Fibroblast of lung (primary cell): ENCODE measurements at places on chromosomes 2 and 18. TPM values are rescaled to one million over a fixed set of nuclear protein-coding genes. Genes with fewer than 3 reads are reported as not detected.

DNA sequence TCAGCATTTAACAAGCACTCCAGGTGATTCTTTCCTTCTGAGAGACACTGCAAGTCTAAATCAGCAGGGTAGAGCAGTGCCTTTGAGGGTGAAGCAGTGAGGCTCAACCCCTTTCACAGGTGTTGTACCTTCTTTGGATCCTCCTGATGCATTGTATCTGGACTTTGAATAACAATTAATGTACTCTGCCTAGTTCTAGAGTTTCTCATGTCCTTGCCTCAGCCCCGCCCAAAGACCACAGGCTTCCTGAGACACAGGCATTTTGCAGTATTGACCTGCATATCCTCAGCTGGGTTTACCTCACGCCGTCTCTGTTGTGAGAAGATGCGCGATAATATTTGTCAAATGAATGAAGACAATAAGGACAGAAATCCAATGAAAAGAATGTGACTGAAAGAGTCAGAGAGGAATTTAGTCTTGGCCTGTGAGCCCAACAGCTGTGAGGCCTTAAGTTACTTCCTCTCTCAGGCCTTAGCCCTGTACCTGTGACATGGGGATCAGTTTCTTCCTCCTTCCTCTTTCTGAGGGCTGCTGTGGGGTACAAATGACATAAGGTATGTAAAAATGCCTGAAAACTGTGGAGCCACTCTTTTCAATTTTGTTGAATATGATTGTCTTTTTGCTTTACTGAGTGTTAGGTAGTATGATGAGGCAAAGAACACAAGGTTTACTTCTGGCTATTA lies 43.7 kb downstream of the WIPF1 start:
- H3K4me1 ChIP-seq, result no peaks in the 10 kb centered on the region
- no peak overlapping the region for H3K27ac ChIP-seq
- no peaks in the 10 kb centered on the region for H3K36me3 ChIP-seq
- no peaks in the 10 kb centered on the region for H3K27me3 ChIP-seq
- no peak overlapping the region for H3K4me3 ChIP-seq

DNA sequence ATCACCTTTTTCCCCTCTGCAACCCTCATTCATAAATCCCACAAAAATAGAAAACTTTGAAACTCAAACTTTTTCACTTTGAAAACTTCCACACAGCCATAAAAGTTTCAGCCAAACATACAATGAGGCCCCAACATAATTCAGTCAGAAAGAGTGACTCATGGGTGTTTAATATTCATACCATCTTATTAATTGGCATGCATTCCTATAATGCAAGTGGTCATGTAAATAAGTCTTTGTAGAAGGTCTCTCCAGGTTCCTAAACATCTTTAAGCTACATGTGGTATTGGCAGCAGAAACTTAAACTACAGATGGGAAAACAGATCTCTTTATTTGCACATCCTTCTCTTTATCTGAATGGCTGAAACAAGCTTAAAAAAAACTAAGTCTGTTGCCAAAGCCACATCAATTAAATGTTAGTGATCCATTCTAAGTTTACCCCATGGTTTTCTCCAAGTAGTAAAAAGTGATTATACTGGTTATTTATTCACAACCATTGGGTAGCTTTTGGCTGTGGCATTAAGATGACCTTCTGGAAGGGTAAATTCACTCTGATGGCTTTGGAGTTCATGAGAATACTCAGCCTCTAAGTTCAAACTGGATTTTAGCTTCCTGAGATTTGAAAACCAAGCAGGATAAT lies 70.2 kb upstream of the LYPD1 start:
- no peak overlapping the region for H3K27ac ChIP-seq
- H3K4me3 ChIP-seq, result no peak overlapping the region
- H3K4me1 ChIP-seq, result no peaks in the 10 kb centered on the region
- DNase-seq, result peak; percentile 20

GRCh38 chr18:45666520-45666919 lies 51.2 kb downstream of the SLC14A2 start:
- H3K27me3 ChIP-seq, result no peaks in the 10 kb centered on the region
- H3K4me1 ChIP-seq, result peaks cover 15% of the 10 kb centered on the region
- H3K4me3 ChIP-seq, result no peak overlapping the region

DNA sequence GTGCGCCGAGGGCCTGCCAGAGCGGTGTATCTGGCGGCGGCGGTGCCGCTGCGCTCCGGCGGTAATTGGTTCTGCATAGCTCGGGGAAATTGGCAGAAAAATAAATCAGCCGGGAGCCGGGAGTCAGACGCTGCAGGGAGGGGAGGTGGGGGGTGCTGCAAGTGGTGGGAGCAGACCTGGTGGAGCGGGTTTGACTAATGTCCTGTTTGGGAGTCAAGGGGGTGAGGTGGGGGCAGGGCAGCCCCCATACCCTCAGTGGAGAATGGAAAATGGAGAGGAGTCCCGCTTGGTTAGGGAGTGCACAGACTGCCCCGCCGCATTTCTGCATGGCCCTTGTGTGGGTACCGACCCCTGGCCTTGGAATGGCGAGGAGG lies 107.3 kb downstream of the DYSF start:
- no peak overlapping the region for H3K27ac ChIP-seq
- H3K4me3 ChIP-seq, result no peak overlapping the region
- H3K27me3 ChIP-seq, result no peaks in the 10 kb centered on the region

DNA sequence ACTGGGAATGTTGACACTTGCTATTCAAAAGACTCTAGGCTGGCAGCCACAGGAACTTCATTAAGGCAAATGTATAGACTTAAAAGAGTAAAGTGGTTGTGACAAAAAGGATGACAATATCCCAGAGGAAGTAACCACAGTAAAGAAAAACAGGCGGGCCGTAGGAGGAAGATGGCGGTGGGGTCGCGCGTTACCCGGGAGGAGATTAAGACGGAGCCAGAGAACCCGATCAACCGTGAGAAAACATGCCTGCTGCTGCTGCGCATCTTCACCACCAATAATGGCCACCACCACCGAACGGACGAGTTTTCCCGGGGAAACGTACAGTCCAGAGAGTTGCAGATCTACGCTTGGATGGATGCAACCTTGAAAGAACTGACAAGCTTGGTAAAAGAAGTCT lies 14.0 kb upstream of the NEUROD1 start:
- no peak overlapping the region for H3K4me3 ChIP-seq
- DNase-seq, result no peak
- peaks cover 5% of the 10 kb centered on the region for H3K27me3 ChIP-seq
- no peaks in the 10 kb centered on the region for H3K36me3 ChIP-seq

- H3K36me3 ChIP-seq, result no peaks in the 10 kb centered on the region
- no peaks in the 10 kb centered on the region for H3K4me1 ChIP-seq
- DNase-seq, result no peak
- H3K4me3 ChIP-seq, result no peak overlapping the region
- no peaks in the 10 kb centered on the region for H3K27me3 ChIP-seq
- no peak overlapping the region for H3K27ac ChIP-seq
Observed at GRCh38 chr2:163748420-163748819, 12.6 kb upstream of the FIGN start.

GRCh38 chr2:75547345-75548035 lies 13.2 kb downstream of the EVA1A start:
- H3K4me3 ChIP-seq, result no peak overlapping the region
- DNase-seq, result peak; percentile 95
- H3K27ac ChIP-seq, result peak overlapping the region; percentile 20
- H3K36me3 ChIP-seq, result peaks cover 4% of the 10 kb centered on the region

DNA sequence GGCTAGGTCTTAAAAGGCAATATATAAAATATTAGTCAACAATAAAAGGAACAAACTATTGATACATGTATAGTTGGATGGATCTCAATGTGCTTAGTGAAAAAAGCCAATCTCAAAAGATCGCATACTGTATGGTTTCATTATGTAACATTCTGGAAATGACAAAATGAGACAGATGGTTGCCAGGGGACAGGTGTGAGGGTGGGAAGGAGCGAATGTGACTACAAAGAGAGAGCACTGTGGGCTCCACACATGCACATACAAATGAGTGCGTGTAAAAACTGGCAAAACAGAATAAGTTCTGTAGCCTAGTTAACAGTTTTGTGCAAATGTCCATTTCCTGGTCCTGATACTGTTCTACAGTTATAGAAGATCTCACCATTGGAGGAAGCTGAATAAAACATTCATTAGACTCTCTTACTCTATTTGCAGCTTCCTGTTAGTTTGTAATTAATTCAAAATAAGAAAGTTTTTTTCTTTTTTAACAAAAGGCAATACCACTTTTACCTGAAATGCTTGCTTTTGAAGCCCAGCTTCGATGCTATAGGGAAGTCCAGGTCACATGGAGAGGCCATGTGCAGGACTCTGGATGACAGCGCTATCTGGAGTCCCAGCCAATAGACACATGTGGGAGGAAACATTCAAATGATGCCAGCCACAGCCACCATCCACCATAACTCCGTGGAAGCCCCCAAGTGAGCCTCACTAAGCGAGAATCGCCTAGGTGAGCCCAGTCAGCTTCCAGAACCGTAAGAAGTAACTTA lies 21.0 kb upstream of the C2orf80 start:
- no peak overlapping the region for H3K4me3 ChIP-seq
- no peaks in the 10 kb centered on the region for H3K27me3 ChIP-seq
- no peaks in the 10 kb centered on the region for H3K36me3 ChIP-seq
- DNase-seq, result no peak
- no peaks in the 10 kb centered on the region for H3K4me1 ChIP-seq

DNA sequence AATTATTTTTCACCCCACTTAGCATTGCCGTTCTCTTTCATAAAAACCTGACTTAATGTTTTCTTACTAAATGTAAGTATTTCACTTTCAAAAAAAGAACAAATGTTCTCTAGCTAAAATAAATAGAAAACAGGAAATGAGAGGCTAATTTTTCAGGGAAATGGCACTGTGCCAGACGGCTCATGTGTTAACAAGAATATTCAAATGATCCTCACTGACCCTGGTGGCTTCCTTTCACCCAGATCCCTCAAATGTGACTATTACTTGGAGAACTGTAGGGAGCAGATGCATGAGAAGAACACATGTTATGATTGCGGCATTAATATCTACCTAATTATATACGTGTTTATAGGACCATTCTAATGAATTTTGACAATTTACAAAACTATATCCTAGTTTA lies 827.7 kb downstream of the SOCS6 start:
- no peaks in the 10 kb centered on the region for H3K4me1 ChIP-seq
- no peaks in the 10 kb centered on the region for H3K36me3 ChIP-seq
- no peak for DNase-seq
- H3K4me3 ChIP-seq, result no peak overlapping the region

DNA sequence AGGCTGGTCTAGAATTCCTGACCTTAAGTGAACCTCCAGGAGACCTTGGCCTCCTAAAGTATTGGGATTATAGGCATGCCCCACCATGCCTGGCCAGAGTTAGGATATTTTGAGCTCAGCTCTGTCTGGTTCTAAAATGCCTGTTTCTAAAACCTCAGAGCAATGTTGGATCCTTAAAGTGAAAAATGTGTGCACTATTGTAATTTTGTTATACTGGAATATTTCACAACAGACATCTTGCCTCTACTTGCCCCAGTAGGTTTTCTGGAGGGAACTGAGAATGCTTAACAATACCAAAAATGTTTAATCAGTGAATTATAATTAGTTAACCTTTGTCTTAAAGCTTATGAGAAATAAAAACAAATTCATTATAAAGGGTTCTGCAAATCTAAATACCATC lies 144.6 kb upstream of the CCDC195 start:
- H3K27me3 ChIP-seq, result no peaks in the 10 kb centered on the region
- no peaks in the 10 kb centered on the region for H3K4me1 ChIP-seq
- H3K27ac ChIP-seq, result no peak overlapping the region
- no peak for DNase-seq

- no peak for DNase-seq
- no peaks in the 10 kb centered on the region for H3K27me3 ChIP-seq
- peaks cover 5% of the 10 kb centered on the region for H3K4me1 ChIP-seq
Observed at GRCh38 chr18:12333506-12334290, 25.7 kb downstream of the TUBB6 start.

DNA sequence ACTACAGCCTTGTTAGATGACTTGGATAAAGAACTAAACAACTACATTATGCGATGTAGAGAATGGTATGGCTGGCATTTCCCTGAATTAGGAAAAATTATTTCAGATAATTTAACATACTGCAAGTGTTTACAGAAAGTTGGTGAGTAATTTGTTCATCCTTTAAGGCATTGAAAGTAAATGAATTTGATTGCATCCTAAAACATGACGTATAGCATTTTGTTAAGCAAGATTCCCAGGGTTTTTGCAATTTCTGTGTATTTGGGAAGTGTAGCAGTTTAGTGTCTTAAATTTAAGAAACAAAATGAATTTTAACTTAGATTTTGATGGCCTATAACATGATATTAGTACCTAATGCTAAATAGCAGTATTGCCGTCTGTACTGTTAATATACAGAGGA lies 24.8 kb downstream of the NOP58 start:
- H3K4me3 ChIP-seq, result no peak overlapping the region
- H3K27me3 ChIP-seq, result no peaks in the 10 kb centered on the region
- peaks cover 13% of the 10 kb centered on the region for H3K36me3 ChIP-seq
- no peak for DNase-seq

- no peaks in the 10 kb centered on the region for H3K36me3 ChIP-seq
- no peaks in the 10 kb centered on the region for H3K27me3 ChIP-seq
- no peak overlapping the region for H3K27ac ChIP-seq
- H3K4me1 ChIP-seq, result peaks cover 5% of the 10 kb centered on the region
Observed at GRCh38 chr2:42105330-42106256, 57.8 kb downstream of the PKDCC start.

DNA sequence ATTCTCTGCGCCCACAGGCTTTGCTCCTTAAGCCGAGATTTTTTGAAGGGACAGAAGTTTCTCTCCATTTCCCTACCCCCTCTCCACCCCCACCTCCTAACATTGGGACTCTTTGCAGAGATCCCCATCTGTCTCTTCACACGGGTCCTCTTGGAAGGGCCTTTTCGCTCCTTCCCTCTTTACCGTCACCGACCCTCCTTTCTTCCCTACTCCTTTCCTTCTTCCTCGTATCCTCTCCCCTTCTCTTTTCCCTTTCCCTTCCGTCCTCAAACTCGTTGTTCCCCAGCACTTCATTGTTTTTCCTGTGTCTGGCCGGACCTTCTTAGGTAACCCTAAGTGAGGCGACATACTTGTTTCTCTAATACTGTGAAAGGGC lies 660 bp downstream of the COPS7B start:
- no peaks in the 10 kb centered on the region for H3K27me3 ChIP-seq
- no peaks in the 10 kb centered on the region for H3K4me1 ChIP-seq
- peak overlapping the region; percentile 89 for H3K4me3 ChIP-seq
- DNase-seq, result no peak
- H3K36me3 ChIP-seq, result peaks cover 7% of the 10 kb centered on the region

- no peaks in the 10 kb centered on the region for H3K36me3 ChIP-seq
- H3K27ac ChIP-seq, result no peak overlapping the region
- H3K4me3 ChIP-seq, result no peak overlapping the region
- no peak for DNase-seq
Observed at GRCh38 chr2:120395221-120396012, 49.5 kb downstream of the INHBB start.

- no peaks in the 10 kb centered on the region for H3K36me3 ChIP-seq
- peak overlapping the region; percentile 15 for H3K27ac ChIP-seq
- DNase-seq, result peak; percentile 97
- no peak overlapping the region for H3K4me3 ChIP-seq
Observed at GRCh38 chr2:160214461-160215445, 14.7 kb upstream of the ITGB6 start.

Gene SLC20A1
- total RNA-seq, result 36.7 and 61.3 TPM in 2 replicates

Gene KIF3C
- total RNA-seq, result 9.0 and 13.0 TPM in 2 replicates

Gene LONRF2
- under 0.01 TPM in 2 replicates for total RNA-seq

Gene DSG2
- 0.33 and 1.0 TPM in 2 replicates for total RNA-seq

Gene ACVR1C
- total RNA-seq, result 0.26 and 0.83 TPM in 2 replicates

Gene PRKAG3
- total RNA-seq, result 0.26 and 0.33 TPM in 2 replicates

Gene TUBB8B
- not detected in 2 replicates for total RNA-seq

Gene MZT2A
- 65.2 and 88.4 TPM in 2 replicates for total RNA-seq

Gene AGXT
- total RNA-seq, result not detected in 2 replicates

Gene FBXO36
- total RNA-seq, result 3.5 and 3.9 TPM in 2 replicates

Gene CFAP65
- total RNA-seq, result not detected in 2 replicates
